ENCODE measurements at places on chromosomes 6 and 20.

- DNase-seq: no peak
Measured at GRCh38 chr6:9927275-9927674, 487.6 kb downstream of the TFAP2A start.

- no peak for DNase-seq
Measured at GRCh38 chr6:129766959-129767728, 57.2 kb upstream of the ARHGAP18 start.

DNA sequence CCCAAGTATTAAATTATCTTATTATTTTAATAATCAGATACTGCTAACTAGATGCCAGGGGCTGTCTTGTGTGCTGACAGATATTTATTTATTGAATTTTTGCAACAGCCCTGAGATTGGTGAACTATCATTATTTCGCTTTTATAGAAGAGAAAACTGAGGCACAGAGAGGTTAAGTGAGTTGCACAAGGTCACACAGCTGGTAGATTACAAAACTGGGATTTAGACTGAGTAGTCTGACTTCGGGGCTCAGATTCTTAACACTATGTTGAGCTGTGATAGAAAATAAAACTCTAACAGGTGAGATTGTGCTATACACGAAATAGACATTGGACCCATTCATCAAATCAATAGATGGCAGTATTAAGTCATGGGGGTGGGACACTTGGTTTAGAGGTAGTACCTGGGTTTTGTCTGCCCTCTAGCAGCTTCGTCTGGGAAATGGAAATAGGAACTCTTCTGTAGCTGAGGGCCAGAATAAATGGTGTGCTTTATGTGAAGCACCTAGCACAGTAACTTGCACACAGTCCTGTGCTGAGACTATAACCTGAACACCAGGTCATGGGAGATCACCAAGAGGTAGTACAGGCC, 113.4 kb downstream of the B3GAT2 start:
- no peak for DNase-seq

- no peak for DNase-seq
Measured at GRCh38 chr20:55580475-55580874, 424.8 kb downstream of the CBLN4 start.

- no peak for DNase-seq
Measured at GRCh38 chr20:62200491-62201172, 17.8 kb downstream of the MTG2 start.

DNA sequence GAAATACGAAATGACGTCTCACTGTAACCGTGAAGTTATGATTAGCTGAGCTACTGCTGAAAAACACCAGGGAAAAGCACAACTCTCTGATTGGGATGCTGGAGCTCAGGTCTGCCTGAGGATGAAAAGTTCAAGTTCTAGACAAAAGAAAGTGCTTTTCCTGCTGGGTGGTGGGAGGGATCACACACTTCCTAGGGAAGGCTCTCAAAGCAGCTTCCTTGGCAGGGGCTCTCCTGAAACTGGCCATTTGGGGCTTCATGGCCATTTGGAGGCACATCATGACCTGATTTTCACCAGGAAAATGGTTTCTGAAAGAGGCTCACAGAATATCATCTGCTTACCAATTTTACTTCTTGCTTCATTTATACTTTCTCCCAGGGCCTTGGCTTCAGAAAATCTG, 97.1 kb upstream of the KCNK16 start:
- DNase-seq: no peak

GRCh38 chr20:35087791-35088190, 4.8 kb downstream of the TRPC4AP start:
- DNase-seq: no peak

GRCh38 chr6:27161946-27162603, 85.4 kb upstream of the PRSS16 start:
- DNase-seq: no peak

DNA sequence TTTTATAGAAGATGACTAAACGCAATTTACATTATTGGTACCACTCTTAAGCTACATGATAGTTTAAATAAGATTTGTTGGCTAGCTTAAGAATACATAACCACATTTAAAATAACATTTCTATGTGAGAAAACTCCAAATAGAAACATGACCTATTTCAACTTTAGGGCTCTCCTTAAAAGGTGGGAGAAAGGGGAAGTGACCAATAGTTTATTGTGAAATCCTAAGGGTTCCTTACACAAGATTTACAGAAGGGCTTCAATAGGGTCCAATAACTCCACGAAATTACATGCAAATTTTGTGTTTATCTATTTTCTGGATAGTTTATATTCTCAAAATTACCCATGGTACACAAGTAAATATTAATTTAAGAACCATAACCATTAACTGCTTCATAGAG, 91.6 kb upstream of the DST start:
- no peak for DNase-seq

DNA sequence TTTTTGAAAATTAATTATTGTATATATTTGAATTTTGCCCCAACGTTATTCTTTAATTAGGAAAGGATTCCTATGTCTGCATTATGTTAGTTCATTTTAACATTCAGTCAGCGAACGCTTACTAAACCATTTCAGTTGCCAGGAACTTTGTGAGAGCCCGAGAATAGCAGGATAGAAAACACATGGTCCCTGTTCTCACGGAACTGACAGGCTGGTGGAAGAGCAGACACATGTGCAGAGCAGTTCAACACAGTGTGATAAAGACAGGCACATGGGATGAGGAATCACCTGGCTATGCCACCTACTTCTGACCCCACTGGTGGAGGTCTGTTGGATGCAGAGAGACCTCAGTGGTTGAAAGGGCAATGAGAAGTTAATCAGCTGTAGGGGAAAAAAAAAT, 367.2 kb downstream of the EPM2A start:
- DNase-seq: no peak

DNA sequence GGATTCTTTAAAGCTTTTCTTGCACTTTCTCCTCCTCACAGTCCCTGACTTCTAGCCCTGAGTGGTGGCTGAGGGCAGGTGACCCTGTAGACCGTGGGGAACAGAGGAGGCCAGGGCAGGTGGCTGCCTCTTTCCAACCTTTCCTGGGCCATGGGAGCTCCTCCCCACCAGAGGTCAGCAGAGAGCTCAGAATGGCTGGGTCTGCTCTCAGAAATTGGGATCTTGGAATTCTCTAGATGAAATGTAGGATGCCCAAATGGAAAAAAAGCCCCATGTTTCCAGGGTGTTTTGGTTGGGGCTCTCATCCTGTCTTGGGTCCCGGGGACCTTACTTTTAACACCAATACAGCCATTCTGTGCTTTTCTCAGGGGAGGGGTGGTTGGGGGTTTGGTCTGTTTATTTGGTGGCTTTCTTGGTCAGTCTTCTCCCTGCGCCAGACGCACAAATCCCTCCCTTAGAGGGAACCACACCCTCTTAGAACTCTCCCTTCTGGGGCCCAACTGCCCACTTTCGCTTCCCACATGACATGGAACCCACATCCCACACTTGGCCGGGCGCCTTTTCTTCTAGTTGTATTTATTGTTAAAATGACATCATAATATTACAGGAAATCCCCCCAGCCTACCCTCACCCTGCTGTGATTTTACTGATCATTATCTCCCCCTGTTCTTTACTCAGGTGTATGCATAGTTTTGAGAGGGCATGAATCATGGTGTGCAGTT, 17.9 kb downstream of the GNAS start:
- DNase-seq: peak; percentile 87

GRCh38 chr6:127297502-127298070, 30.9 kb downstream of the RNF146 start:
- no peak for DNase-seq

DNA sequence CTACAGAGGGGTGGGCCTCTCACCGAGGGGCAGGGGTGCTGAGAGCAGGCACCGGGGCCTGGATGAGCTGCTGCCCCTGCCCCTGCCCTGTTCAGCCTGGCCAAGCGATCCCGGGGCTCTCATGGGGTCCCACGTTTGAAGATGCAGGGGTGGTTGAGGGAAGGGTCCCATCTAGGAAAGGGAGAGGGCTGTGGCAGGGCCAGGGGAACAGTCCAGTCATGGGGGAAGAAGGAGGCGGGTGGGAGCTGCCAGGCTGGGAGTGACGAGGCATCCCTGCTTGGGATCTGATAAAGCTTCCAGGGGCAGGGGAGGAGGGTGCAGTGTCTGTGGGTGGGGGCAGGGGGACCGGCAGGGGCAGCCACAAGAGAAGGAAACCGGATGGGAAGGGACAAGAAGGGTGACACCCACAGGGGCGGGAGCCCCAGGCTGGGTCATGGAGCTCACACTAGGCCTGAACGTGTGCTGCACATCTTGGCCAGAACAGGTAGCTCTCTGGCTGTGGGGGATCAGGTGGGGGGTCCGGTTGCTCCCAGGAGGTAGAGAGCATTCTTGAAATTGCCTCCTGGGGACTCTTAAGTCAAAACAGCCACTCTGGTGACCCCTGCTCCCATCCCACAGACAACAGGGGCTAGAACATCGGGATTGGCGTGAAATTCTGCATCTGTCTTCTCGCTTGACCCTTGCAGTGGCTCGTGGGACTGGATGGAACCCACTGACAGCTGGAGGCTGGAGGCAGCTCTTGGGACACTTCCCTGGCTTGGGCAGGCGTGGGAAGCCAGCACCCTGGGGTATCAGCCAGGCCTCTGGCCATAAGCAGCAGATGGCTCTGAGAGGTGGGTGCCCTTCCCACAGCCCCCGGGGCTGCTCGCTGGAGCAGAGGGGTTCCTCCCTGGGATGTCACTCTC, 58.0 kb upstream of the GATA5 start:
- DNase-seq: no peak

DNA sequence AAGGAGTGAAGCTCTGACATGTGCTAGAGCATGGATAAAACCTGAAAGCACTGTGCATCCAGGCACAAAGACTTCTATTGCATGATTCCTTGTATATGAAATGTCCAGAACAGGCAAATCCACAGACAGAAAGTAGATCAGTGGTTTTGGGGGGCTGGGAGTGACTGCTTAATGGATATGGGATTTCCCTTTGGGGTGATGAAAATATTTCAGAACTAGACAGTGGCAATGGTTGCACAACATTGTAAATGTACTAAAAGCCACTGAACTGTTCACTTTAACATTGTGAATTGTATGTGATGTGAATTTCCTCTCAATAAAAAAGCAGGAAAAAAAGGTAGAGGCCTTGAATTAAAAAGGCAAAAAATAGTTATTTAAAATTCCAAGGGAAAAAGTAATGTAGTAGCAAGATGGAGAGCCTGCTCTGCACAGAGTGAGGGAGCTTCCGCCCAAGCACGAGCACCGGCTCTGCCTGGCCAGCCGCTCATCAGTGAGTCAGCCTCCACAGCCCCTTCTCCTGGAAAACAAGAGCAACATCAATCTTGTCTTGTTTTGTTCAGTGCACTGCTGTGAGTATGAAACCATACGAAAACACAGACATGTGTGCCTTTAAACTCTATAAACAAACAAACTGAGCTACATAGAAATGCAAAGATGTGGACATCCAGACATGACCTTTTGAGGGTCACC, 74.6 kb upstream of the THBS2 start:
- DNase-seq: no peak

- no peak for DNase-seq
Measured at GRCh38 chr6:80094017-80094416, 12.5 kb upstream of the BCKDHB start.

GRCh38 chr6:169725125-169726048, 1.1 kb upstream of the PHF10 start:
- no peak for DNase-seq

DNA sequence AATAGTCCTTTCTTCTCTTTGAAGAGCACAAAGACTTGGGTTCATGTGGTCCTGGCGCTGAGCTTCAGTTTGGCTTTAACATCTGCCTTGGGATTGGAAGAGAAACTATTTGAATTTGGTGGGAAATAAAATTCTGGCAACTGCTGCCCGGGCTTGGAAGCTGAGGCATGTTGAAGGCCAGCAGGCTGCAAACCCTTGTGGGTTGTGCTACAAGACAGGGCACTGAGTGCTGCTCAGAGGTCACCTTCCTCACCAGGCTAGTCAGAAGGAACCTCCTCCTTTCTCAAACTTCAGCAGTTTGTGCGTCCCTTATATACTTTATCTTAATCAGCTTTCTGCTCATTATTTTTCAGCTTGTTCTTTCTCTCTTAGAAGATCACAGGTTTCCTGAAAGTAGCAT, 238.4 kb upstream of the TBX18 start:
- DNase-seq: no peak

DNA sequence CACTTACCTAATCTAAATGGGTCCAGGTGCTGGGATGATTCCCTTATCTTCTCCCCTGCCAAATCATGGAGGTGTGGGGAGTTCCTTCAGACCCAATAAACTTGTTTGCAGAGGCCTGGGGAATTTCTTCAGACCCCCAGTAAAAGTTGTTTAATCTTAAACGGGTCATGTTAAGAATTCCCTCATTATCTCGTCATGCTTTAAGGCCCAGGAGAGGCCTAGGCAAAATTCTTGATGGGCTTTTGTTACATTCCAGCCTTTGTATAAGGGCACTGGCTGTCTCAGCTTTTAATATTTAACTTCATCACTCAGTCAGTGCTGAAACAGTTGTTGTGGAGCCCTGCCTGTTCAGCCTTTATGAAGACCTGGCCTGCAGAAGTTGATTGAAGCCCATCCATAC, 11.0 kb upstream of the SLC35B3 start:
- DNase-seq: no peak

DNA sequence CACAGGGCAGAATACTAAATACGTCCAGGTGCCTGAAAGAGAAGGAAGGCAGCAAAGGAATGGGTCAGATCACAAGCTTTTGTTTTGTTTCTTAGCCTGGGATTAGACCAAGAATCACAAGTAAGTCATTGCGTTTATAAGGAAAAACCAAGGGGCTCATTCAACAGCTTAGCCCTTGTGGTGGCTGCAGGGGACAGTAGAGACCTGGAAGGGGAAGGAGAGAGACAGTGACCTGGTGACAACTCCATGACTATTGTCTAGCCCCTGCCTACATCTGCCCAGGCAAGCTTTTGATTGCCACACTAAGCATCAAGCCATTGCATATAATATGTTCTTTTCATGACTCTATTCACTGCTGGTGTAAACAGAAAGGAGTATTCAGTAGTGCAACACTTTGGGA, 30.2 kb upstream of the TBC1D7 start:
- DNase-seq: no peak

DNA sequence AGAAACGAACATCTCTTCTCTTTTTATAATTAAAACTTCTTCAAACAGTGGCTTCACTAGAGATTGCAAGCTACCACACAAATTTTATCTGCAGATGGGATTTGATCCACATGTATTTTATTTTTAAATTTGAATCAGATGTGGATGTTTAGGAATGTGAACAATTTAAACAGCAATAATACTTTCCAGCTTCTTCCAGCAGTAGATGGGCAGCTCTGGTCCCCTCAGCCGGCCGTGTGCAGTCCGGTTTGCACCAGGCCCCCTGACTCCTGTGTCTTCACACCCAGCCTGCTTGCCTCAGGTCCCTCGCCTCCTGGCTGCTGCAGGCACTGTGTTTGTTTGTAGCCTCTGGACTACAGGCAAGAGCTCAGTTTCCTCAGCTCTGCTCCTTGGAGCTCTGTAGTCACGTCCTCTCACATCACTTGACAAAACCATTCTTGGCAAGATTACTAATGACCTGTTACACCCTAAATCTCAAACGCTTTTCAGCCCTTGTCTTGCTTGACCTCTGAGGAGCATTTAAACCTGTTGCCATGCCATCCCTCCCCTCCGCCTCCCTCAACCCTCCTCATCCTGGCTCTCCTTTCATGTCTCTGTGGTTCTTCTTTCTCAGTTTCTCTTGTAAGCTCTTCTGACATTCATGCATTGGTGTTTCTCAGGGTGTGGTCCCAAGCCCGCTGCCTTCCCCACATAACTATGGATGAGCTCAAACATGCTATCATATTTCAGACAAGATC, 13.2 kb upstream of the ZBTB24 start:
- DNase-seq: no peak
